Progenitor cell of endocrine pancreas (in vitro differentiated cells): ENCODE measurements at places on chromosomes 5 and 9. TPM values are rescaled to one million over a fixed set of nuclear protein-coding genes. Genes with fewer than 3 reads are reported as not detected.

DNA sequence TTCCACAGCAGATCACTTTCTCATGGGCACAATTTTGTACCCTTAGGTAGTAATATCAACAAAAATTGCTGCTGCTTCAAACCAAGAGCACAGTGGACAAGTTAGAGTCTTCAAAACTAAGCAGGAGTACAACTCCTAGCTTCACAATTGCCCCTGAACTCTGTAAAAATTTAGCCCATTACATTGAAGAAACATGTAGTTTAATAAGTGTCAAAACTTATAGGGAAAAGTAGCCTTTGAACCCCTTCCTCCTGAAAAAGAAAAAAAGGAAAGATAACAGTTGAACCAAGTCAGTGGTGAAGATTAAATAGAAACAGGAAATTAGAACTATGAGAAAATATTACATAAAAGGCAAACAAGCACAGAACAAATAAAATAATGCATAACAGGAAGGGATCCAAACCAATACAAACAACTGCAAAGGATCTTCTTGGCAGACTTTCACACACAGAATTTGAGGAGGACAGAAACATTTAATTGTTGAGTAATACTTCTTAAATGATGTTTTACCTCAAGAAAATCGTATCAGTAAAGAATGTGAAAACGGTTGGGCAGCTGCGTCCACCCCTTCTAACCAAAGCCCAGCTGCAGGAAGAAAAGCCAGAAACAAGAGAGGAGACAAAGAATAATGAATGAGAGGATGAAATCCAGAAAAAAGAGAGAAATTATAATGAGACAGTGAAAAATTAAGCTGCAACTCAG lies 636.0 kb downstream of the NR2F1-AS1 start:
- DNase-seq, result no peak

DNA sequence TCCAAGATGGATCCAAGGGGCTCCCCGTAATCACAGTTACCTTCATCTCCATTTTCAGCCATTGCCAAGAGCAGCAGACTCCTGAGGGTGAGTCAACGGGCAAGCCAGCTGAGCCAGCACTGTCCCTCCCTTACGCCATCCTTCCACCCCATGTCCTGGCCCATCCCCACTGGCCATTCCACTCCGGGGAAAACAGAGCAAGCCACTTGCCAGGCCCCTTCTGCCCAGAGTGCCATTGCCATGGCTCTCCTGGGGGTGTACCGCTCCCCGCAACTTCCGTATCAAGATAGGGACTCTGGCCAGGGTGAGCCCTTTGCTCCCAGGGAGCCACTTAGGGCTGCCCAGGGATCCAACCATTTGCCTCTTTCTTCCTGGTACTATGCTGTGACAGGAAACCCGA lies 48.9 kb upstream of the CDKN2AIPNL start:
- no peak for DNase-seq

Gene LECT2
- not detected in 2 replicates for total RNA-seq

- no peak for DNase-seq
These were observed 70.3 kb downstream of the ZNF366 start for GRCh38 chr5:72436796-72437471.

DNA sequence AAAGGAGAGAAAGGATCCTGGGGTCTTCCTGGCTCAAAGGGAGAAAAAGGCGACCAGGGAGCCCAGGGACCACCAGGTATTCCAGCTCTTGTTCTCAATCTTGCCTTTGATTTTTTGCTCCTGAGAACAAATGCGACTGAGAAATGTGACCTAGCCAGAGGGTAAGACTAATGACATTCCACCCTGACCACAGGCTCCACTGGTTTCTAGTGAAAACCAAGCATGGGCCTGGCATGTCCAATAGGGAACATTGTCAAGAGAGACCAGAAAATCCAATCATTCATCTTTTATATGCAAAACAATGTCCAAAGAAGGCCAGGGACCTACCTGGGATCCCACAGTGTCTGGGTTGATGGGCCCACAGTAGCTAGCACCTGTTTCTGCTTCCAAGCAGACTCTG lies 50.3 kb upstream of the TGFBR1 start:
- no peak for DNase-seq

DNA sequence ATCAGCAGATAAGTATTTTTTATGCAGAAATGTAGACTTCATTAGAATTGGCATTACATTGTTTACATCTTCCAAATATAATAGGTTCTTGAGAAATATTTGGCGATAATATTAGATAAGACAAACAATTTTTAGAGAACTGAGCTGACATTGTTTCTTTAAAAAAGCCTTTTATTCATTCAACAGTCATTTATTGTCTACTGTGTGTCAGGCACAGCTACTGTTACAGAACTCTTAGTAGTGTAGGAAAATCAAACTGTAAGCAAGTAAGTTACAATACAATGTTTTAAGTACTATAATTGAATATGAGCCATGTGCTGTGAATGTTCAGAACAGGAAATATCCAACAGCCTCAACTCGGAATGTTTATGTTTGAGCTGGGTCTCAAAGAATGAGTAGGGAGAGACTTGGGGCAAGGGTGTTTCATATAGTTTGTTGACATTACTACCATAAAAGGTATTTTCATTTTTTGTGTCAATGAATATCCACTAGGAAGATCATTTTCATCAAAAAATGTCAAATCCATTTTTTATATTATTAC lies 114.0 kb downstream of the CDC42SE2 start:
- DNase-seq, result no peak

DNA sequence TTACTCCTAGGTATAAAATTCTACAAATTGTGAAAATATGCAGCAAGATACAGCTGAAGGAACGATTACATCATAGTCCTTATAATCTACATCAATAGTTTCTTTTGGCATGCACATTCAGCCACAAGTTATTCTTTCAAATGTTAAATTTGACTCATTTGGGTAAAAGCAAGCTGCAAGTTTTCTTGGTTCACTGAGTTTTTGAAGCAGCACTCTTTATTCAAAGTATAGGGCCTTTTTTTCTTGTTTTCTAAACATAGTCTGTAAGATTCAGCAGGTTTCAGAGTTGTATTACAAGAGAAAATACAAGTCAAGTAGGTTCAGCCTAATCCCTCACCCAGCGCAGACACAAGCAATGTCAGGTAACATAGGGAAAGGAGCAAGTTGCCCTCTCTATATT lies 981.5 kb downstream of the PTPRD start:
- DNase-seq, result no peak

- DNase-seq, result no peak
These were observed 37.6 kb upstream of the MAST4 start for GRCh38 chr5:66558560-66558959.

GRCh38 chr9:129262261-129262660 lies 84.2 kb upstream of the IER5L start:
- DNase-seq, result no peak

Gene MAMDC2
- total RNA-seq, result 0.27 and 0.60 TPM in 2 replicates

Gene PTCD2
- 8.9 and 13.5 TPM in 2 replicates for total RNA-seq

GRCh38 chr9:8732367-8733075 lies 932.9 kb upstream of the DMAC1 start:
- DNase-seq, result no peak

Gene IGFBPL1
- total RNA-seq, result 4.7 and 5.1 TPM in 2 replicates

DNA sequence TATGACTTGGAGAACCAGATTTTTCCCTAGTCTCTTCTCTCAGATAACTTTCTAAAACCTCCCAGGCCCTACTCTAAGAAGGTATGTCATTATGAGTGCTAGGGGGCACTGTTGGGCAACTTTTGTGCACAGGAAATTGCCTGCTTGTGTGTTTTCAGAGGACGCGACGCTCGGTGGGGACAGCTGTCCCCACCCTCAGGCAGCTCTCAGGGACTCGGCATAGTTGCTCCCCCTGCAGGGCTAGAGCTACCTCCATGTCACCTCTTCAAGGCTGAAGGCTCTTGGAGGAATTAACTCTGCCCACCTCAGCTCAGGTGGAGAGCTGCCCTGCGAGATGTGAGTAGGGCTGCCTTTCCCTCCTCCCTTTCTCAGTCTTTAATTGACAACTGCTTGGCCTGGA lies 10.2 kb upstream of the TIFAB start:
- DNase-seq, result peak; percentile 57

Gene ZDHHC21
- 20.0 and 21.2 TPM in 2 replicates for total RNA-seq

- DNase-seq, result no peak
These were observed 181.8 kb upstream of the PITX1 start for GRCh38 chr5:135215617-135216470.

DNA sequence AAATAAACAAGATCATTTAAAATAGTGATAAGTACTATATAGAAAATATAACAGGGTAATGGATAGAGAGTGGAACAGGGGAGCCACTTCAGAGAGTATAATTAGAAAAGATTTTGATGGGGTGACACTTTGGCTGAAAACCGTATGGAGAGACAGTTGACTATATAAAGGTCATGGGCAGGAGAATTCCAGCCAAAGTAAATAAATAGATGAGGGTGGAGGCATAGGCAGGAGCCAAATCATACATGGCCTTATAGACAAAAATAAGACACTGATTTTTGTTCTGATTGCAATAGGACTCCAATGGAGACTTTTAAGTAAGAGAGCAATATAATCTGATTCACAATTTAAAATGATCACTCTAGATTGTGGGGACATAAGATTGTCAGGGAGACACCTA lies 37.5 kb upstream of the NUDT12 start:
- DNase-seq, result no peak

Gene RAPGEF1
- 57.3 and 62.8 TPM in 2 replicates for total RNA-seq

GRCh38 chr9:128370367-128370751 lies 815 bp upstream of the URM1 start:
- no peak for DNase-seq

GRCh38 chr9:125008599-125008998 lies 67.7 kb upstream of the GOLGA1 start:
- no peak for DNase-seq

DNA sequence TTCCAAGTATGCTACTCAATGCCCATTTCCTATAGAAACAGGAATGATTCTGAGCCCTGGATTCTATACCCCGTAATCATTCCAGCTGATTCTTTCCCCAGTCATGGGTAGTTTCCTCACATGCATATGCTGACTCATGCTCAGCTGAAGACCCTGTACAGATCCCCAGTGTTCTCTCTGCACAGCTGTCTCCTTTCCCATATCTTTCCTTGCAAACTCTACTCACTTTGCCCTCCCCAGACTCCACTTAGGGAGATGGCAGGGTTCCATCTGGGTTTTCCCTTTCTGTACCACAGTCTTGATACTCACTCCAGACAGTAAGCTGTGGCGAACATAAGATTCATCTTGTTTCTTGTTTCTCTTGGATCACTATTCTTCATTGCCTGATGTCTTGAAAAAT lies 357.6 kb downstream of the RAB3C start:
- no peak for DNase-seq

- no peak for DNase-seq
These were observed 744.6 kb downstream of the BRINP1 start for GRCh38 chr9:118624608-118625007.

Gene DND1
- total RNA-seq, result 3.1 and 4.0 TPM in 2 replicates

DNA sequence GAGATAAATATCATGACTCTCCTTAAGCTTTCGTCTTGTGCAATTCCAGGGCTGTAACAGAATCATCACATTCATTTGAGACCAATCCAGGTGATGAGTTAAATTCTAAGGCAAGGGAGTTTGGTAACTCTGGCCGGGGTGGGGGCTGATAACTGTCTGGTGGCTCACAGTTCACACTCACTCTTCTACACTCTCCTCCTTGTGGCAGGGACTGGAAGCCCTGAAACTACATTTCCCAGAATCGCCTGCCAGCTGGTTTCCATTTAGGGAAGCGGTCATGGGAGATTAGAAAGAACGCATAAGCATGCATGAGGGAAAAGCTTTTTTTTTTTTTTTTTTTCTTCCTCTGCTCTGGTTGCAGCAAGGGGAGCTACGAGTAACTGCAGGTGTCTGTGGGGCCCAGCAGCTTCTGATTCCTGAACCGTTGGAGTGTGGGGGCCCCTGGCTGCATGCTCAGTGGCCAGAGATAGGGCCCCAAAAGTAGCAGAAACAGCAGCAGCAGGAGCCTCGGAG lies 154.8 kb upstream of the TBC1D2 start:
- no peak for DNase-seq

DNA sequence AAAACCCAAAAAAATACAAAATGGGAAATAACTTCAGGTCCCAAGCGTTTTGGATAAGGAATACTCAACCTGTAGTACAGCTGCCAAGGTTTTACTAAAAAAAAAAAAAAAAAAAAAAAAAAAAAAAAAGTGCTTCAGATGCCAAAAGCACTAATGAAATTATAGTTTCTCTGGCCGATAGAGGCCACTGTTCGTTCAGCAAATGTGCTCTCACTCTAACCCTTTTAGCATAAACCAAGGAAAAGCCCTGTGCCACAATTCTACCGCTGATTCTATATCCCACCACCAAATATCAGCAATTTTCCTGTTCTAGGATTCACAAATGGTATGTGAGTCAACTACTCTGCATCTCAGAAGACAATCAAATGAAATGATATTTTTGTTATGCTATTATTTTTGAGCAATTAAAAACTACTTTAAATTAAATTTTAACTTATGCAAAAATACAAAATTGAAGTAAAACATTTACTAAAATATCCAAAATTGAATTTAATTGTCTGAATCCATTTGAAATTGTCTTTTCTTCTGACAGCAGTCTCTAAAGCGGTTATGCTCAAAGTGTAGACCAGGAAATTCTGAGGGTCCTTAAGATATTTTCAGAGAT lies 79.8 kb downstream of the RICTOR start:
- no peak for DNase-seq

- no peak for DNase-seq
These were observed 466 bp downstream of the SMC2 start for GRCh38 chr9:104094534-104095015.

Gene SPOUT1
- total RNA-seq, result 47.5 and 57.9 TPM in 2 replicates

GRCh38 chr5:78773655-78774054 lies 125.1 kb upstream of the LHFPL2 start:
- DNase-seq, result no peak

Gene PCDHGB5
- total RNA-seq, result 4.0 and 4.2 TPM in 2 replicates

Gene ENTPD8
- 2.7 and 3.2 TPM in 2 replicates for total RNA-seq

- DNase-seq, result no peak
These were observed 473.1 kb downstream of the NR2F1-AS1 start for GRCh38 chr5:93107805-93108520.

Gene WDR31
- total RNA-seq, result 5.1 and 5.7 TPM in 2 replicates

Gene MORN5
- 0.57 and 1.9 TPM in 2 replicates for total RNA-seq

DNA sequence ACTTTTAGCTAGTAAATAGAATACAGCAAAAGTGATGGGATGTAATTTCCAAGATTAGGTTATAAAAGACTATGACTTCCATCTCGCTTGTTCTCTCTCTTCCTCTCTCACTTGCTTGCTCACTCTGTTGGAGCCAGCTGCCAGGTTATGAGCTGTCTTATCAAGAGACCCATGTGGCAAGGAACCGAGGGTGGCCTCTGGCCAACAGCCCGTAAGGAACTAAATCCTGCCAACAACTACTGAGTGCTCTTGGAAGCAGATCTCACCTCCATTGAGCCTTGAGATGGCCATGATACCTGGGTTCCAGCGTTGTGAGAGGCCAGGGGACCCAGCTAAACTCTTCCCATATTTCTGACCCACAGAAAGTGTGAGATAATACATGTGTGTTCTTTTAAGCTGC lies 636.1 kb downstream of the ACTL7B start:
- DNase-seq, result no peak

- no peak for DNase-seq
These were observed 36.5 kb downstream of the PLEKHG4B start for GRCh38 chr5:128446-128845.

- DNase-seq, result no peak
These were observed 139.8 kb downstream of the APBA1 start for GRCh38 chr9:69532396-69532795.

Gene SLC45A2
- 2.4 and 4.2 TPM in 2 replicates for total RNA-seq

- DNase-seq, result no peak
These were observed 188.8 kb downstream of the COMMD10 start for GRCh38 chr5:116273448-116274242.

GRCh38 chr5:177222269-177222668 lies 81.2 kb downstream of the RAB24 start:
- DNase-seq, result no peak
